ENCODE measurements at places on chromosomes 16 and 17.
A peak's percentile ranks its signal among the peaks of the same experiment; 100 is the strongest.

GRCh38 chr17:79776376-79777119 lies 1.4 kb upstream of the CBX2 start:
- DNase-seq, result no peak

GRCh38 chr16:71645450-71645849 lies 19.5 kb downstream of the MARVELD3 start:
- no peak for DNase-seq

- no peak for DNase-seq
These were observed 23.6 kb downstream of the SCPEP1 start for GRCh38 chr17:57001541-57001940.

GRCh38 chr17:43897831-43898230 lies 9.5 kb downstream of the MPP2 start:
- DNase-seq, result no peak

GRCh38 chr16:30882429-30883310 lies 11.2 kb downstream of the BCL7C start:
- no peak for DNase-seq

GRCh38 chr16:77745972-77746371 lies 23.7 kb downstream of the NUDT7 start:
- no peak for DNase-seq

- DNase-seq, result no peak
These were observed 43.6 kb upstream of the USP7 start for GRCh38 chr16:9007177-9007794.

DNA sequence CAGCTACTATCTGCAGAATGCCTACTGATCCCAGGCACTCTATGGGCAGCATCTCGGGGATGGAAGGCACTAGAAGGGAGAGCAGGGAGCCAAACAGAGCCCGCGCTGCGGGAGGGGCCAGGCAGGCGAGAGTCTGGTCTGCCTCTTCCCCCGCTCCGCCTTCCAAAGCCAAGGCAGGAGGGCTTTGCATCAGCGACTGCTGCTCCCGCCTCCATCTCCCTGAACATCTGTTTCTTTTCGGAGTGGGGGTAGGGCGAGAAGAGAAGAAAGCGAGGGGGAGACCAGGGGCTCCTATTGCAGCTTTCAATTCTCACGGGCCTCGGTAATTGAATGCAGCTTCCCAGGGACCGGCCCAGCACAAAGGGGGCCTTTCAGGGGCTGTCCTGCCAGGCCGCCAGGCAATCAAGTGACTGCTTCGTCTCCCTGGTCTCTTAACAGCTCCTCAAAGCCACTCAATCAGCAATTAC lies 31.4 kb upstream of the CDC42EP4 start:
- no peak for DNase-seq

GRCh38 chr16:27703121-27703520 lies 153.2 kb downstream of the KATNIP start:
- DNase-seq, result no peak

DNA sequence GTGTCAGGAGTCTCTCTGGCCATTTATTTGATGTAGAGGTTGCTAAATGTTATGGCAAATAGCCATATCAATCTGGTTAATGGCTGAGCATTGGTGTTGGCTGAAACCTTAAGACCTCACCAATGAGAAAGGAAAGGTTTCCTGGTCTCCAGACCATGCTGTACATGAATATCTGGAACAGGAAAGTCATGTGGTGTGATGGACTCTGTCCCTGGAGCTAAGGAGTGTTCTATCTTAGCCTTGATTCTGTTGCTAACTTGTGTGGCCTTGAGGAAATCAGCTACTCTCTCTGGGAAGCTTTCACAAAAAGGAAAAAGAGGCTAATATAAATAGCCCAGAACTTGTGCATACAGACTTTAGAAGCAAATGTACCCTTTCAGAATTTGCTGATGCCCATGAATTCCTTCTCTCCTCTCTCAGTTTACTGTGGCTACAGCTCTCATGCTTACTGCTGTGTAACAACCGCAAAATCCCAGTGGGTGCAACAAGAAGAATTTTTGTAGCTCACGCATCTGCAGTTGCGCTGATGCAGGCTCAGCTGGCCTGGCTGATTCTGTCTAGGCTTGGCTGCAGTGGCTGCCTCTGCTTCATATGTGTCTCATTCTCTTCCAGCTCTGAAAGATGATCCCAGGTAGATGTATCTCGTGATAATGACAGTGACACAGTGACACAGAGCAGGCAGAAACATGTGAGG lies 287.5 kb downstream of the NPIPA8 start:
- DNase-seq, result no peak

DNA sequence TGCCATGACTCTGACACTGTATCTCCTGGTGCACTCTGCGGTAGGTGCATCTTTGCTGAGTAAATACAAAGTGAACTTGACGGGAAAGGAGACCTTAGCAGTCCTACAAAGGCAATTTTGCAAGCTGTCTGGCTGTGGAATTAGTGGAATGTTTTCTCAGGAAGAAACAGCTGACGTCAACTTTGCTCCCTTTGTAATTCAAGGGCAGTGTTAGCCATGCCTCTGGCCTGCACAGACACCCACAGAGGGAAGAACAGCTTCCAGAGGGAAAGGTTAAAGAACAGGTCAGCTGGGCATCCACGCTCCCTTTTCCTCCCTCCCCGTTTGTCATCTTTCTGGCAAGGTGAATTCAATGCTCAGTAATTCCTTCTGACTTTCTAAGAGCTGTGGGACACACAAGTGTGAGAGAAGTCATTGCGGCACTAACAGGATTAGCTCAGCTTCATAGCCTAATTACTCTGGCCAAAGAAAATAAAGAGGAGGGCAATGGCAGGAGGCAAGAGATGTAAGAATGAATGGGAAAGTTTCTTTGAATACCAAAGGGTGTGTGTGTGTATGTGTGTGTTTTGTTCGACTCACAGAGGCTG lies 476.9 kb upstream of the GOT2 start:
- DNase-seq, result no peak

- DNase-seq, result no peak
These were observed 224 bp upstream of the NHERF1 start for GRCh38 chr17:74748279-74748528.

GRCh38 chr16:12291989-12292759 lies 315.6 kb downstream of the SNX29 start:
- no peak for DNase-seq

GRCh38 chr17:41692722-41693521 lies 4.2 kb downstream of the EIF1 start:
- DNase-seq, result no peak

DNA sequence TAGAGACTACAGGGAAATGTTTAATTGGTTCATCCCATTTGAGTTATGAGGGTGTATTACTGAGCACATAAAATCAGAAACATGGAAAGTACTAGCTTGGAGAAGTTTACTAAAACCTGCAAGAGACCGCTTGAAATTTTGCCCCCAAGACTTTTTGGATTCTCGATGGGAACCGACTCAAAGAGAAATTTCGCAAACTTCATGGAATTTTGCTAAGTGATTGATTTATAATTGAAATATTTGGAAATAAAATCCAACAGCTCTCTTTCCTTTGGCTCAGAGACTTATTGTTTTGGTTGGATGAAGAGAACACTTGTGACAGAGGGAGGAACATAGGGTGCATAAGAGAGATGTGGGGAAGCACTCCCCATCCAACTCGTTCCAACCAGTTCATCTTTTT lies 574.4 kb downstream of the WWOX start:
- no peak for DNase-seq

DNA sequence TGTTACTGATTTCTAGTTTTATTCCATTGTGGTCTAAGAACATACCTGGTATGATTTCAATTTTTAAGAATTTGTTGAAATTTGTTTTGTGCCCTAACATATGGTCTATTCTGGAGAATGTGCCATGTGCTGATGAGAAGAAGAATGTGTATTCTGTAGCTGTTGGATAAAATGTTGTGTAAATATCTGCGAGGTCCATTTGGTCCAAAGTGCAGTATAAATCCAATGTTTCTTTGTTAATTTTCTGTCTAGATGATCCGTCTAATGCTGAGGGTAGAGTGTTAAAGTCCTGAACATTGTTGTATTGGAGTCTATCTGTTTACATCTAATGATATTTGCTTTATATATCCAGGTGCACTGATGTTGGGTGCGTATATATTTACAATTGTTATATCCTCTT lies 9.9 kb downstream of the ACSM3 start:
- DNase-seq, result no peak

- no peak for DNase-seq
These were observed 3.7 kb downstream of the STARD3 start for GRCh38 chr17:39640591-39641031.

GRCh38 chr17:901191-901950 lies 78.2 kb downstream of the NXN start:
- no peak for DNase-seq

DNA sequence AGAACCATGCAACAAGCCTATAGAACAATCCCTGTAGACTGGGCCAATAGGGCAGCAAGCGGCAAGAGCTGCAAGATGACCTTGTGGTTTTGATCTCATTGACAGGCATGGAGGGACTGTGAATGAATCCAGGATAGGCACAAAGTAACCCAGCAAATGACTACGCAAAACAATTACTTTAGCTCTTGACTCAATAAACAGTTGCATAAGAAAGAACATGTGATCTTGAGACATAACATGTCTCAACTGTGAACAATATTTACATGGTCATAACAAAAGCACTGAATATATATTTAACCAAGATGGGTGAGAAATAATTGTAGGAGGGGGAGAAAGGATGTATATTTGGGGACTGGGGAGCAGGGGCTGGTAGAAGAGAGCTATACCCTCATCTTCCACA lies 313.7 kb upstream of the CDH5 start:
- DNase-seq, result no peak

- no peak for DNase-seq
These were observed 1.4 kb downstream of the GPS1 start for GRCh38 chr17:82053130-82053529.

- DNase-seq, result no peak
These were observed 14.6 kb downstream of the COTL1 start for GRCh38 chr16:84603140-84603816.

GRCh38 chr16:82937926-82938520 lies 311.3 kb downstream of the CDH13 start:
- DNase-seq, result no peak

DNA sequence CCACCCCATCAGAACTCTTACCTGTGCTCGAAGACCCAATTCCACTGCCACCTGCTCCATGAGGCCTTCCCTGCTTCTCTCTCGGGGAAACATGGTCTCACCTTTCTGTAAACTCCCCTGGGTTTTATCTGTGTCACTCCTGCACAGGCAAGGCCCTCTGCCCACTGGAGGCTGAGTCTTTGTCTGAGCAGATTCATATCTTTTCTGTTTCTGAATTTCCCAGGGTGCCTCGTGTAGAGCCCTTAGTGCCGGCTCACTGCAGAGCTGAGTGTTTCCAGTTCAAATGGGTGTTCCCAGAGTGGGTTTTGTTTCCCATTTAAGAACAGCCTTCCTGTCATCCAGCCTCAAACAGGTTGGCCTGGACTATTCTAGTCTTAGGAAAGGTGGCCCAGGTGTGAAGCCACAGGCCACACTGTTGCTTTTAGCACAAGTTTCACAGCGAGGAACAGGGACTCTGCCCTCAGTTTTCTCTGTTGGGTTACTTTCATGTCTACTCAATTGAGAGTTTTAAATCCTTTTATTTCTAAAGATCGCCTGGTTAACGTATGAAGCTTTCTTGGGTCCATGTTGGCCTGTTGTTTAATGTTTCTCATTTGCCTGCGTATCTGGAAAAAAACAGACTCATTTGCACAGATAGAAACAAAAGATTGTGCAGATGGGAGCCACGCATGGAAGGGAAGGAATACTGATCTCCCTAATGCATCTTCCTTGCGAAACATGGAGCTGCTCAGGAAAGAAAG lies 228.7 kb downstream of the MSI2 start:
- no peak for DNase-seq

GRCh38 chr17:12407495-12408252 lies 258.0 kb upstream of the MYOCD start:
- no peak for DNase-seq

GRCh38 chr17:43760254-43760852 lies 1.8 kb upstream of the SOST start:
- DNase-seq, result peak; percentile 71

DNA sequence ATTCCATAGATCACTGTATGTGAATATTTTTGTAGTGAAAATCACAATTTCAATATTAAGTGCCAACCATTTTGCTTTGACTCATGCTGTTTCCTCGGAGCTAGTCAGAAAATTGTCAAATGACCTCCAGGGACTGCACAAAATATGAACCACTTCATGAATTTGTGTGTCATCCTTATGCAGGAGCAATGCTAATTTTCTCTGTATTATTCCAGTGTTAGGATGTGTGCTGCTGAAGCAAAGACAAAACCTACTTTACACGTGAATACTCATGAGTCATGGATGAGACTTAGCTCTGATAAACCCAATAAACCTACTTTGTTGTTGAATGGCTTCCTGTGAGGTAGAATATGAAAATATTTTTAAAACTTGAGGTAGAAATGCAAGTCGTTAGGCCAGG lies 65.2 kb downstream of the SHCBP1 start:
- DNase-seq, result no peak

- no peak for DNase-seq
These were observed 23.6 kb downstream of the USP6 start for GRCh38 chr17:5139458-5139732.

DNA sequence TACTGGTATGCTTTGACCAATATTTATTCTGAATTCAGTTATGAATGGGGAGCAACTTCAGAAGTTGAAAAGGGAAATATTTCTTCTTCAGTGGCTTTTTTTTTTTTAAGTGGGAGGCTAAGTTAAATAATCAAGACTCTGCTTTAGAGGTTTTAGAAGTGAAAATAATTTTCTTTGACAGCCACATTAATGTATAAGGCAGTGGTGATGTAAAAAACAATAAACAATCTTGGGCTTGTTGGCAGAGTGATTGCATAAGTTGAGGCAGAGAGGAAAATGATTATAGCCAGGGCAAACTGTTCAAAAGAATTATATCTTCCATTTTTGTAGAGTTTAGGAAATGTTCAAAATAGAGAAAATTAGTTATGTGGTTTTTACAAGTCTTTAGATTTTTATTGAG lies 5.4 kb upstream of the KRT12 start:
- DNase-seq, result no peak

GRCh38 chr16:3166505-3166886 lies 21.5 kb upstream of the OR1F1 start:
- DNase-seq, result no peak

- DNase-seq, result no peak
These were observed 34.7 kb downstream of the YPEL2 start for GRCh38 chr17:59366040-59366757.

DNA sequence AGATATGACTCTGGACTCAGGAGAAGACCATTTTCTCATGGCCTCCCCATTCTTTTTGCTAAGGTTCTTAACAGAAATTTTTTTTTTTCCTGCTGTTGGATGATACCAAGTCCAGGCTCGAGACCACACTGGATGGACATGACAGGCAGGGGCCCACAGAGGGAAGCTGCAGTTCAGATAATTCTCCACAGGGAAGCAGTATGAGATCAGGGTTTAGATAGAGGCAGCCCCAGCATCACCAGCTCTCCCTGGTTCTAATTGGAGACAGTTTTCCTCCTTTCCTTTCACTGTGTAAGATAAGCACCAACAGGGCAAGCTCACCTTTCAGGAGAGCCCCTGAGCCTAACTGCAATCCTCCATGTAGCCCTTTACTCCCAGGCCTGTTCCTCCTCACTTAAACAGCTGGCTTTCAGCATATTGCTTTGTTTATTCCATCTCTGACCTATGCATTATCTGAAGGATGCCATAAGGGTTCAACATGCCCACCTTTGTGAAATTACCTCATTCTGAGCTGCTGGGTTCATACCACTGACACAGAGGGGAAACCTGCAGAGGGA lies 108.1 kb downstream of the SNX11 start:
- no peak for DNase-seq

Data from stimulated activated CD8-positive, alpha-beta memory T cell treated with anti-CD3 and anti-CD28 coated beads, Interleukin-4, amount 100 ng/mL, for 4 hours (primary cell).